ENCODE measurements at places on chromosomes 12 and 14.

DNA sequence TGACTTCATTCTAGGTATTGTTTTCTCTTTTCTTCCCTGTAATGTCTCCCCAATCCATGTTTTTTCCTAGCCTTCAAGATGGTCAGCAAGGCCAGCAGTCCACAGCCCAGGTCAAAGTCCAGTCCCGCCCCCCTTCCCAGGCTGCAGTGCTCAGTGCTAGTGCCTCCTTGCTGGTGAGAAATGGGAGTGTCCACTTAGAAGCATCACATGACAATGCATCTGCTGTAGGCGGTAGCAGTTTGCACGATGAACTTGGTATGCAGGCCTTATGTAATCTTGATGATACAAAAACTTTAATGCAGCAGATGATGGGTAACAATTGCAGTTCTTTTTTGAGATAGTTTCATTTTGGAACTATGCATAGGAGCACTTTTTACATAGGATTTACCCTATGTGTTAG is 88.4 kb downstream of the PCNX1 start:
- no peak for DNase-seq

DNA sequence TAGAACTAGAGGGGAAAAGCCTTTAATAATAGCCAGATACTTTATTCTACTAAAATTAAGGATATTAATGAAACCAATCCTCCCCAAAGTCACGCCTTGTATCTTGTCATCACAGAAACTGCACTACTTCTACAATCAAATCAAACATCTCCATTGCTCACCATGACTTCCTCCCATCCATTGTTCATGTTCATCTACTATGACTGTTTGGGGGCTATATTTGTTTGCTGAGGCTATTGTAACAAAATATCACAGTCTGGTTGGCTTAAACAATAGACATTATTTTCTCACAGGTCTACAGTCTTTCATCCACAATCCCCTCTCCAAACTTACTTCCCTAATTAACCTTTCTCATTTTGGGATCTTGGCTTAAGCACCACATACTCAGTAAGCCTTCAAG is 193.6 kb upstream of the FSCB start:
- no peak for DNase-seq

DNA sequence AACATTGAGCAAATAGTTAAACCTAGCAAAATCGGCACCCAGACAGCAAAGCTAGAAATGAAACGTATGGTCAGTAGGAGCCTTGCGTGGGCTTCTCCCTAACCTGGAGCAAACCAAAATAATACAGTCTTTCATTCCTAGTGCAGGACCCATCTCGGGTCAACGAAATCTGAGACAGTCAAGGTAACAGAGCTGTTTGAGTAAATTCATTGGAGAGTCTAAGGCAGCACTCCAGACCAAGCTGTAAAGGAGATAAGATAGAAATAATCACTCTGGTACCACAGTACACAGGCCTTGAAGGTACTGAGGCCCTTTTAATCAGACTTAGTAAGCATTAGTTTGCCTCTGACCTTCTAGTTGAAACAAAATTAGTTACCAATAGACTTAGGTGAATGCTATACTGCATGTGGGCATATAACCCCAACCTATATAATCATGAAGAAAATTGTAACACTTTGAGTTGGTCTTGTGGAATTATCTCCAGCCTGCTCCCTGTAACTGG is 54.4 kb upstream of the BICD1 start:
- DNase-seq, result no peak

GRCh38 chr12:9864913-9865675 is 4.1 kb downstream of the CLEC2B start:
- DNase-seq, result no peak

DNA sequence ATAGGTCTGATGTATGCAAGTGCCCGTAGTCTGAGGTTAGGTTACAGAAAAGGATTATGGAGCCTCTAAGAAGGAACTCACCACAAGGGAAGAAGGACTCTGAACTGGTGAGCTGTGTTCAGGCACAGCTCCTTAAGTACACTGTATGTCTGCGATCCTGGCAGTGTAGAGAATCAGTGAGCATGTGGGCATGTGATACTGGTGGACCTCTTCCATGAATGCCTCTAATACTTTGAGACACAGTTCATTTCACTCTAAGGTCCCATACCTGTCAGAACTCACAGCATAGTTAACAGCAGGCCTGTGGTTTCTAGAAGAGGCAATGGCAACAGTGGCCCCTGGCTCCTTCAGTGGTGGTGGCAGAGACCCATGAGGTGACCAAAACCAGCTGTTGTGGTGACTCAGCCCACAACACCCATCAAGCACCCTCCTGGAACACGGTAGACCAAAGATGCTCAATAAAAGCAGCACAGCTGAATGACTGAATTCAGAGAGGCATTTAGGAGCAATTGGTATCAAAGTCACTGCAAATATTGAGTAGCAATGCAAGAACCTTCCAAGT is 6.9 kb upstream of the OR6J1 start:
- DNase-seq, result no peak

DNA sequence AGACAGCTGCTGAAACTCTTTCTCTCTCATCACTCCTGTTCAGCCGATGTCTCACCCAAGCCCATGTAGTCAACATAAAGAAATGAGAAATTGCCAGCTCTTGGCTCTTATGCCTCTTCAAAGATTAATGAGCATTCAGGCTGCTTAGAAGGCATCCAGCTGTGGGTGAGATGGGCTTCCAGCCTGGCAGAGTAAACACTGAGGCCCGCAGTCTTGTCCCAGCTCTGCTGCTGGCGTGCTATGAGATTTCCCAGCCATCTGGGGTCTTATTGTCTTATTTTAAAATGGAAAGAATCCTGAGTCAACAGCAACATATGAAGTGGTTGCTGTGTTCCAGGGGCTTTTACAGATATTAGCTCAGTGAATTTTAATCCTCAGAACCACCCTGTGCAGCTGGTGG is 12.6 kb downstream of the RXYLT1 start:
- DNase-seq, result no peak

DNA sequence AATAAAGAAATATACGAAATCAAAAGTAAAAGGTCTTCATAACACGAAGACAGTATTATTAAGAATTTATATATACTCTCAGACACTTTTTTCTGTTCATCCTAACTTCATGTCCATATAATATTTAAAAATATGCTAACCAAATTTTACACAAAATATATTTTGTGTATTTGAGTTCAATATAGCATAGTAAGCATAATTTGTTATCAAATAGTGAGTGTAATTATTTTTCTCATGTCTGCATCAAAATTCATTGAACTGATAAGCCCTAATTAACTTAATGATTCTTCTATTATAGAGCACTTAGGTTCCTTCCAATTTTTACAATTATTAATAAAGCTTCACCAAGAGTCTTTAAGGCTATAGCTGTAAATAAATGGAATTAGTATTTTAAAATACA is 99.7 kb upstream of the SYT1 start:
- DNase-seq, result no peak

- no peak for DNase-seq
Measured at GRCh38 chr12:42213023-42213422, 25.0 kb downstream of the YAF2 start.

Measured in pancreas (tissue), 10 donors.